ENCODE measurements at places on chromosomes 4 and X.

- no peak for DNase-seq
These were observed 44.9 kb downstream of the GPM6A start for GRCh38 chr4:175767150-175767549.

DNA sequence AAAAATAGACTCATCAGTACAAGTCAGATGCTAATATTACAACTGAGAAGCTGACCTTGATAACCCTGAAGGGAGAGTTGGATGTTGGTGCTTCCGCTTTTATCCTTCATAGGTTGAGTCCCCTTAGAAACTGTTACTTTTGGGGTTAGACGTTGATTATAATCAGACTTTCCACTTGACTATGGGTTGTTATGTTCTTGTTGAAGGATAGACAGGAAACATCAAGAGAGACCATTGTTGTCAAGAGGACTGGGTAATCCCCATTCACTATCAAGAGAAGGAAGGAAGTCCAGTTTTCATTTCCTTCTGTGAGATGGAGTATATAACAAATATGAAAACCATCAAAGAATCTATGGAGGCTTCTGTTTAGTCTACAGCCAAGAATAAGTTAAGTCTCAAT lies 229.9 kb upstream of the AFF2 start:
- no peak for DNase-seq

DNA sequence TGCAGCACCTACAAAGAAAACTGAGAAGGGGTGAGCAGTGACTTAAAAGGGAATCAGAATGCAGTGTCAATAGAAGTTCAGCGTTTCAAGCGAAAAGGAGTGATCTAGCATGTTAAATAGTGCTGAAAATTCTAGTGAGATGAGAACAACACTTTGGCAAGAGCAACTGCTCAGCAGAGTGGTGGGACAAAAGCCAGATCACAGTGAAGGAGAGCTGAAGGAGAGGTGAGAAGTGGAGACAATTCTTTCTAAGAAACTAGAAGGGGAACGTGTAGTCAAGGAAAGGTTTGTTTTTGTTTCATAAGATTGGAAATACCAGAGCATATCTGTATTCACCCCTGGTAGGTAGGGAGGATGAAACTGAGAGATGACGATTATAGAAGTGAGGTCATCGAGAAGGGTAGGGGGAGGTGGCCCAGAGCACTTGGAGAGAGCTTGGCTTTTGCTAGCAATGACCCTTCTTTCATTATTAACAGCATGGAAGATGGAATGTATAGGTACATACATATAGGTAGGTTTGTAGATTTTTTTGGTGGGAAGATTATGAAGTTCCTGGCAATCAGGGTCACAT lies 33.7 kb downstream of the SRPX2 start:
- no peak for DNase-seq

DNA sequence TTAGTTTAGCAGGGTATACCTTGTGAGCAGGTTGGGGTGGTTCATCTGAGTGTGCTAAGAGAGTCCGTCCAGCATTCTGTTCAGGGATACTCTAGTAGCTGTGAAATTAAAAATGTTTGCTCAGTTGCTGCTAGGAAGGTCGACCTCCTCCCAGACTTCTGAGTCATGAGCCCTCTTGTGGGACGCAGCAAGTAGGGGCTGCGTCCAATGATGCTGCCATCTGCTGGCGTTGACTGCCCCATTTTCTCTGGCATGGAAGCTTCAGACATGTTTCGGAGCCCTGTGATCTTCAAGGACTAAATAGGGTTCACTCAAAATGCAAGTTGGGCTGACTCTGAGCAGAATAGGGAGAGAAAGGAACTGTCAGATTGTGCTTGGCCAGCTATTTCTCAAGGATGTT lies 201.0 kb upstream of the ARSJ start:
- peak; percentile 4 for DNase-seq

DNA sequence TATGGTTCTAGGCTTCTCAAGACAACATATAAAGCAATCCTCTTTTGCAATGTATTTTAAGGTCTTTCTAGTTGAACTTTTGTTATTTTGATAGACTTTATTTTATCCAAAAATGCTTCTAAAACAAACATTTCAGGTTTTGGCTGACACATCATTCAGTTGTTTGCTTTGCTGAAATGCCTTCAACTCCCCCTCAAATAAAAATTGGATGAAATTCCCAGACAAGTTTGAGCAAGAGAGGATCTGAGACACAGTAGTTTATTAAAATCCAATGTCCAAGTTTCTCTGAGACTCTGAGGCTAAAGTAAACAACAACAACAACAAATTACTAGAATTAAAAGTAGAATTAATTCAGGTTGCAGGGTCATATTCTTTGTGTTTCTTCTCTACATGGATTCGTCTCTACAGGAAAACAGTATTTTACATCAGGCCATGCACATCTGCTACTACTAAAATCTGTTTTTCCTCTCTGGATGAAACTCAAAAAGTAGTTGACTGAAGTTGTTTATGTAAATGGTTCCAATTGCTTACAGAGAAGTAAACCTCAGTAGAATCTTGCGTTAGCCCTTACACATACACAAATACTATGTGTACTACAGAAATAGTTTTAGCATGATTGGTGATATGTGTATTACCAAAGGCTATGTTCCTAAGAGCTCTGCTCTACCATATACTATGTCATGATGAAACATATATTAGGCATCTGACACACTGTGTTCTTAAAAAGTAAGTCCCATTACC lies 64.9 kb downstream of the PRSS12 start:
- no peak for DNase-seq

Data from T follicular helper cell (primary cell).